ENCODE measurements at places on chromosomes 11 and 22. TPM values are rescaled to one million over a fixed set of nuclear protein-coding genes. Genes with fewer than 3 reads are reported as not detected.

- no peak for DNase-seq
Measured at GRCh38 chr11:113675003-113675561, 31.0 kb downstream of the TMPRSS5 start.

GRCh38 chr11:17864478-17864941 is 129.9 kb downstream of the KCNC1 start:
- DNase-seq: no peak

- no peak for DNase-seq
Measured at GRCh38 chr11:120146413-120147093, 8.6 kb upstream of the TRIM29 start.

DNA sequence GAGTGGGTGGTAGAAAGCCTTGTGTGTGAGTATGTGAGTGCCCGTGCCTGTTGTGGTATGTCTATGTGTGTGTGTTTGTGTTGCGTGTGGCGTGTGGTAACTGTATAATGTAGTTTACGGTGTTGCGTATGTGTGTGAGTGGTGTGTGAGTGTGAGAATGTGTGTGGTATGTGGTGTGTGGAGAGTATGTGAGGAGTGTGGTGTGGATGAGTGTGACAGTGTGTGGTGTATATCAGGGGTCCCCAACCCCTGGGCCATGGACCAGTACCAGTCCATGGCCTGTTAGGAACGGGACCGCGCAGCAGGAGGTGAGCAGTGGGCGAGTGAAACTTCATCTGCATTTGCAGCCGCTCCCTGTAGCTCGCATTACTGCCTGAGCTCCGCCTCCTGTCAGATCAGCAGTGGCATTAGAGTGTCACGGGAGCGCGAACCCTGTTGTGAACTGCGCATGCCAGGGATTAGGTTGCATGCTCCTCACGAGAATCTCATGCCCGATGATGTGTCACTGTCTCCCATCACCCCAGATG is 5.7 kb downstream of the UPK3A start:
- DNase-seq: no peak

DNA sequence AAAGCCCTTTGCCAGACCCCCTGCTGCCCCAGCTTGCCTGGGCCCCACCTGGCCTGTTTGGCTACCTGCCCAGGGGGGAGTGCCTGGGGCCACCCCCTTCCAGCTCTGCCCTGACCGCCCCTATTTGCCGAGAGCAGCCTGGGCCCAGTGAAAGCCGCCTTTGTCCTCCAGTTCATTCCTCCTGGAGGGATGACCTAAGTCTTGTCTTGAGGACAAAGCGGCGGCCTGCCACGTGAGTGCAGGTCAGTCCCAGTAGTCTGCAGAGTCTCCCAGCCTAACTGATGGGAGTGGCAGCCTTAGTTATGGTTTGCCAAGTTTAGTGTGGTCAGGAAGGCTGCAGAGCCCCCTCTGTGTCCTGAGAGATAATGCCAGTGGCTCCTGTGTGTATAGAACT is 115.9 kb upstream of the CRYBB3 start:
- no peak for DNase-seq

DNA sequence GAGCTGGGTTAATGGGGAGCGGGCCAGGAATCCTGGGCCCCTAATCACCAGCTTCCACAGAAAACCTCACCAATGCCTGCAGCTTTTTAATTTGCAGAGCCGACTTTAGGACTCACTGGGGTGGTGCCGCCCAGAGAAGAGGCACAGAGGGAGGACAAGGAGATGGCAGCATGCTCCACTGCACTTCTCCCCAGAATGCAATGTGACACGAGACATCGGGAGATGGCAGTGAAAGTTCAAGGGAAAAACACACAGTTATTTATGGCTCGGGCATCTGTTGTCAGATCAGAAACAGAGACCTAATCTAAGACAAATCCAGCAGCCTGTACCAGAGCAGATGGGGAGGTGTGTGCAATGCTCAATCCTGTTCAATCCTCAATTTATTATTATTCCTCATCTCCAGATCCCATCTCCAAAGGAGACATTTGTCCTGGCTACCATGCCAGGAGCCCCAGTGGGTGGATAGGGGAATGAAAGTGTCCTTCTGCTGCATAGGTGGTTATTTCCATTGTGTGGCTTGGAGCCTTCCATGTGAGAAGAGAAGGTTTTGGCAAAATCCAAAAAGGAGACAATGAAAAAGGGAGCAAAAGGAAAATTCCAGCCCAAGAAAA is 250.0 kb downstream of the NXPE2 start:
- no peak for DNase-seq

DNA sequence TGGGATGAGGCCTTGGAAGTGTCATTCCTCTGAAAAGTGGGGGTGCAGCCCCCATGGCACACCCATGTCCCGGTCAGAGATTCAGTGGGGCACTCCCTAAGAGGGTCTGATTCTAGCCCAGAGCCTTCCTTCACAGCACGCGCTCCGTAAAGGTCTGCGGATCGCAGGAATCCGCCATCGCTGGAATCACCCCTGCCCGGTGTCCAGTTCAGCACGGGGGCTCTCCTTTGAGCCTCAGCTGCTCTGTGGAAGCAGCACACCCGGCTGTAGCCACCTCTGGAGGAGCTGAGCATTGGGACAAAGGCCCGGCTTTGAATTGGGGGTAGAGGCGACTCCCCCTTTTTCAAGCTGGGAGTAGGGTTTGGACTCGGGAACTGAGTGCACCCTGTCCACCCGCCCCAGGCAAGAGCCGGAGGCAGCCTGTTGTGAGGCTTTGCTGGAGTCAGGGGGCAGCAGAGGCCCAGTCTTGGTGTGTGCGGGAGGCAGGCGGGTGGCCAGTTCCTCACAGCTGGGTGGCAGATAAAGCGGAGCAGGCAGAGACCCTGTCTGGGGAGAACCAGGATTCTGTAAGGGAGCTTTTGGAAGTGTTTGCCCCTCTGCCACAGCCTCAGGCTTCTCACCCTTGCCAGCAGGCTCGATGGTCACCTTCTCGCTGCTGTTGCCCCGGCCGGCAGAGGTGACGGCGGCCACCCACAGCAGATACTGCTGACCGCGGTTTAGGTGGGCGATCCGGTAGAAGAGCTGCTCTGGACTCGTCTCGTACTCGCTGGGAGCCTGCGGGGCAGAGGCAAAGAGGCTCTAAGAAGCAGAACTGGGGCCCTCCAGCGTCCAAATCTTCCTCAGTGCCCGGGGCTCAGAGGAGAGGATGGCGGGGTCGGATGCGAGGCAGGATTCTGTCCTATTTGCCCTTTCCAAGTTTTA is 115.9 kb downstream of the CEP164 start:
- peak; percentile 85 for DNase-seq

- DNase-seq: no peak
Measured at GRCh38 chr11:134515081-134515960, 103.3 kb upstream of the B3GAT1 start.

DNA sequence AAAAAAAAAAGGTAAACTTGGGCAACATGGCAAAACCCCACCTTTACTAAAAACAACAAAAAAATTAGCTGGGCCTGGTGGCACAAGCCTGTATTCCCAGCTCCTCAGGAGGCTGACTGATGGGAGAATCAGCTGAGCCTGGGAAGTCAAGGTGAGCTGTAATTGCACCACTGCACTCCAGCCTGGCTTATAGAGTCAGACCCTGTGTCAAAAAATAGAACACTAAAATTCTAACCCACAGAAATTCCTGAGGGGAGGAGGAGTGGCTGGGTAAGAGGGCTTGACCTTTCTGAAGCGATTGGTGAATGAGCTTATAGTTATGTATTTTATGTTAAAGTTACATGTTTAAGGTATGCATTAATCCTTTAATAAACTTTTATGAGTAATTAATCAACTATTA is 53.3 kb downstream of the FAT3 start:
- DNase-seq: no peak

DNA sequence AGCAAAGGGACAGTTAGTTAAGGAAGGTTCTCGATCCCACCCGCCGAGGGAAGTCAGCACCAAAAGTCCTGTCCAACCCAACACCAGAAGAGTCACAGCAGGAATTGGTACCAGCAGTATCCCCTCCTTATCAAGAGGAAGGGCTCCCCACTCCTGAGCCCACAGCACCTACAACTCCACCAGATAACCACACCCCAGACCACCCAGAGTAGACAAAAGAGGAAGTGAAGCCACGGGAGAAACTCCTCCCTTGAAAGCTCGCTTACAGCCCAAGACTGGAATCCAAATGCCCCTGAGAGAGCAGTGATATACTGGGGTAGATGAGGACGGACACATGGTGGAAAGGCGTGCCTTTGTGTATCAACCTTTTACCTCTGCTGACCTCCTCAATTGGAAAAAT is 7.3 kb upstream of the CD5 start:
- no peak for DNase-seq

DNA sequence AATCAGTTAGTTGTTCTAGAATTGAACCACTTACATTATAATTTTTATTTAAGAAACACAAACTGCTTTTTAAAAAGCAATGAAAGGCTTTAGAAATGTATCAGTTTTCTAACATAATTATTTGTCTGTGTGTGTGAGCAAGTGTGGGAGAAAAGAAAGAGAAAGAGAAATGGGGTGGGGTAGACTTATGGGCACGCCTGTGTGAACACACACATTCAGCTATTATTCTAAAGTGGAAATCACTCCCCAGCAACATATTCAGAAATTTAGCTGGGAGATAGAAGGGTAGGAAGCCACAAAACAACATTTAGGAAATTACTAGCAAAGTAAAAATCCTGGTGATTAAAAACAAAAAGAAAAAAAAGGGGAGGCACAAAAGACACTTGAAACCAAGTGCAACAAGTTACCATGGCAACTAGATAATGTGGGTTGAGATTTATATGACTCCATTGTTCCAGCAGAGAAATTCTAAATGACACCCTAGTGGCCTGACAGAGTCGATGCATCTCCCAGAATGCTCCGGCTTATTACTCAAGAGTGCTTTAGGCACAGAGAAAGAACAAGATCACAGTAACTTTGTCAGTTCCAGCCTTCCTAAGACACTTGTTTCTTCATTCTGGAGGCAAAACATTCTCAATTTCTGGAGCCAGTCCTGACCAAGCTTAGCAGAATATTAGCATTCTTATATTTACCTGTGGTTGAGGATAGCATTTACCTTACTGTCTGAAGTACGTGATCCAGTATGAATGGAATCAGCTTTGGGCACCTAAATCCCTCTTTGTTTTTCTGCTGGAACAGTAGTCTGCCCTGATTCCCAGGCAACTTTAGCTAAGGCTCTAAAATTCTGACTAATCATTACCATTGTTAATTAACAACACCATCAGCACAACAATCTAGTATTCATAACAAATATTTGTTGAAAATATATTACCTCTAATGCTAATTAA is 444.4 kb downstream of the DLG2 start:
- no peak for DNase-seq

- DNase-seq: no peak
Measured at GRCh38 chr22:30241576-30242371, 4.8 kb downstream of the LIF start.

The TMEM86A gene
- total RNA-seq: 5.4 TPM

The GRM5 gene
- not detected for total RNA-seq

The GP1BB gene
- total RNA-seq: 8.3 TPM

The MTNR1B gene
- not detected for total RNA-seq

The DBX1 gene
- 0.29 TPM for total RNA-seq
